ENCODE measurements at places on chromosomes 1 and 21.

- peak; percentile 29 for DNase-seq
These were observed 66.5 kb upstream of the PRKACB start for GRCh38 chr1:84077476-84078107.

DNA sequence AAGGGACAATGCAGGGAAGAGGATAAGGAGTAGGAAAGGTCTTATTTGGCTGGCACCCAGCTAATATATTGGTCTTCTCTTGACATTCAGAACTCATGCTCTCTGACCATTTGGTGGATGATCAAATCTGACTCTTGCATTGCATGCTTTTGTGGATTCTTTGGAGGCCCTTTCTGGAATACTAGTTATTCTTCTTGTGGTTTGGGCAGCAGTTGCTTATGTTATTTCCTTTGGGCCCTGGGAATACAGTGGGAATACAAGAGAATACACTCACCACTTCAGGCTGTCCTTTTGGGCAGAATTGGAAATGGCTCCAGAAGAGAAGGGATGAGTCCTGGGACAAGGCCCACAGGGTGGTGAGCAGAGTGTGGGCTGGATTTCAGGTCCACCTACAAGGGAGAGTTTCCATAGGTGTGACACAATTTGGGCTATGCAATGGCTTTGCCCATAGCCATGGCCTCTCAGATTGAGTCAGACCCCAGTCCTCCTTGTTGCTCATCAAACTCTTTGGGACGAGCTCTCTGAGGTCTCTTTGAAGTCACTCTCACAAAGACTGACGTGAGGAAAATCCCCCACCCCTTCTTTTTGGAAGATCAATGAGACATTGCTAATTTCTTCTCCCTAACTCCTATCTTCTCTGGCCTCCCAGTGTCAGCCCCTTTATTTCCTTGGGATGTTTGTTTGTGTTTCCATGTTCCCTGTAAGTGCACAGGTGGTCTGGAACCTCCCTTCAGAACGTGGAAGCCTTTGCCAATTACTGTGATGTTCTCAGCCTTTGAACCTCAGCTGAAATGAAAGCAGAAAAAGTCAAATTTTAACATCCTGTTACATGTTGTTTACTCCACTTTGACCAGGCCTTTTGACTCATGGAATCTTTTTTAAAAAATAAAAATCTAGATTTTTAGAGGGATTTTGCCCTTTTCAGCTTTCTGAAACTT lies 19.4 kb downstream of the HSD11B1 start:
- DNase-seq = peak; percentile 46

- DNase-seq = no peak
These were observed 28.9 kb upstream of the ACTN2 start for GRCh38 chr1:236657398-236657797.

DNA sequence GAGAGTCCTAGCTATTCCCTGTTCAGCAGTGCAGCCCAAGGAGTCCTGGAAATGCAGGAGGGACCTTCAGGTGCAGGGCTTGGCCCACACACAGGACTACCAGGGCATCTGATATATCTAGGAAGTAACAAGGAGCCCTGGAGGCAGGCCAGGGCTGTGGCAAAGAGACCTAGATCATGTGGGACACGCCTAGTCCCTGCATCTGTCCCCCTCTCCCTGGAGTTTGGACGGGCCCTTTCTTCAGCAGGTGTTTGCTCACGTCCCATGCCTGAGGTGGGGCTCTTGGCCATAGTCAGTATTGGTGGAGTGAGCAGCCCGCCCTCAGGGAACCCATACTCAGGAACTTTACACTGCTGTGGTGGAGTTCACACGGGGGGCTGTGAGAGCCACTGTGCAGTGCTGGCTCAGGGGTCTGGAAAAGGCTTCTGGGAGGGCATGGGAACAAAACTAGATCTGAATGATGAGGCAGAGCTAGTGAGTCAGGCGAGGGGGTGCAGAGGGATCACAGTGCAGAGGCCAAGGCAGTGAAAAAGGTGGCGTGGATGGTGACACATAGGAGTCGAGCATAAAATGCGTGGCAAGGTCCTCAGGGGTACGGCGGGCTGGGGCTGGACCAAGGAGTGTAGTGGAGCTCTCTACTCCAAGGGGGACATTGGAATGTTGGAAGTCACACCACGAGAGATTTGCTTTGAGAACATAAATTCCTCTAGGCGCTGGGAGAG lies 25.6 kb downstream of the TMEM53 start:
- no peak for DNase-seq

DNA sequence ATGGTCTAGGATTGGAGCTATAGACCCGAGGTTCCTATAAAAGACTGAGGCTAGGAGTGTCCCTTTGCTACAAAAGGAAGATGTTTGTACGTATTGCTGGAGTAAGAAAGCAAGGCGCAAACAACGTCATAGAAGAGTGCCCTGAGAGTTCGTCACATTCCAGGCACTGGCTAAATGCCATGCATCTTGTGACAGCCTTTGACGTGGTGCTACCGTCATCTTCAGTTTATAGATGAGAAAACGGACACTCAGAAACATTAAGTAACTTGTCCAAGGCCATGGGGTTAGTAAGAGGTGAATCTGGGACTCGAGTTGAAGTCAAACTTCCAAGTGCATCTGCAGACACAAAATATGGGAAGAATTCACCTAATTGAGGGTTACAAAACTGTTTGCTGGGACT lies 104.2 kb upstream of the SLC45A1 start:
- no peak for DNase-seq

- no peak for DNase-seq
These were observed 143.0 kb downstream of the FMN2 start for GRCh38 chr1:240234485-240235210.

GRCh38 chr1:147077081-147077480 lies 95.2 kb downstream of the PRKAB2 start:
- no peak for DNase-seq

DNA sequence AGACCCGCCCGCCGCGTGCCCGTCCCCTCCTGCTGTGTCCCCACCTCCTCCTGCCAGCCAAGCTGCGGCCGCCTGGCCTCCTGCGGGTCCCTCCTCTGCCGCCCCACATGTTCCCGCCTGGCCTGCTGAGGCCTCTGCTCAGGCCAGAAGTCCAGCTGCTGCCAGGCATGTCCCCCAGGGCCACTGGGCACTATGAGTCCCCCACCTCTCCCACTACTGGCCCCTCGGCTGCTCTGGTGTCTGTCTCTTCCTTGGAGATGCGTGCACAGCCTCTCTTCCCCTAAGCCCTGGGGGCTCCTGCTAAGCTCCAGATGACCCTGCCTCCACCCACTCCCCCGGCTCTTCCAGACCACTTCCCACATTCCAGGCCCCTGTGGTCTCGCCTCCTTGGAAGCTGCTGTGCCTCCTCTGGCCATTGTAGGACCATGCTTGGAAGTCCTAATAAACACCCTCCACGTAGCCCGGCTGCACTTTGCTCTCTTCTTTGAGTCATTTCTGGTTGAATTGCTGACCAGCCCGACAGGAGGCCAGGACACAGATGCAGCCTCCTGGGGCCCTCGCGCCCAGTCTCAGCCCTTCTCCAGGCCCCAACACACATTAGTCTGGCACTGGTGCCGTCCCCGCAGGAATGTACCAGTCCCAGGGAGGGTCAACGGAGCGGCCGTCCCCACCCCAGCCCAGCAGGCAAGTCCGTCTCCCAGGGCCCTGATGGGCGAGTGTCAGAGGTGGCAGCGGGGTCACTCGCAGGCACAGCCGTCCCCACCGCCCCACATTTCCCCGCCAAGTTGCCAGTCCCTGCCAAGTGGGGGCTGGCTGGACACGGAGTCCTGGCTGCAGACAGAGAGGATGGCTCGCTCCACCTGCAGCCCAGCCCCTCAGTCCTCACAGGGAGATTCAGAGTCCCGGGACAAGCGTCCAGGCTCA lies 1.1 kb downstream of the KRTAP10-12 start:
- DNase-seq = no peak

GRCh38 chr1:211518330-211519289 lies 26.6 kb upstream of the RD3 start:
- no peak for DNase-seq

DNA sequence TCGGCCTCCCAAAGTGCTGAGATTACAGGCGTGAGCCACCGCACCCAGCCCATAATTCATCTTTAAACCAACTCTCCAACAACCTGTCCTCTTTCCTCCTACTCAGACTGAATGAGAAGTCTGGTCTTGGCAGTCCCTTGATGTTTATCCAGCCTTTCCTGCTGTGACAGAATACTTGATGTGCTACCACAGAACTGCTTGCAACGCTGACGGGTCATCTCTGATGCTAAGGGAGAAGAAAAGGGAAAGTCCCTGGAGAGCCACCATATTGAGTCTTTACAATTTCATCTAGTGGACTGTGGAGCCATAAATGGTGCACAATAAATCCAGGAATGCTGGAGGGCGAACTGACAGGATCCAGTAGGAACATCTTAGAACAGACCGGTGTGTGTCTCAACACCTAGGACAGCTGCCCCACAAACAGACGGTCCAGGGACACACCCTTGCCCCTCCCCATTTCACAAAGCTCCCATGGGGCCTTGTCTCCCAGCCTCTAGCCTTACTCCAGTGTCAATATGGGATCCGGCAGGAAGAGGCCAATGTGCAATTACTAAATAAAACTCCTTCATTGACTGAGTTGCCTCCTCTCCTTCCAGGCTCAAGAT lies 30.7 kb downstream of the JAK1 start:
- DNase-seq = no peak

DNA sequence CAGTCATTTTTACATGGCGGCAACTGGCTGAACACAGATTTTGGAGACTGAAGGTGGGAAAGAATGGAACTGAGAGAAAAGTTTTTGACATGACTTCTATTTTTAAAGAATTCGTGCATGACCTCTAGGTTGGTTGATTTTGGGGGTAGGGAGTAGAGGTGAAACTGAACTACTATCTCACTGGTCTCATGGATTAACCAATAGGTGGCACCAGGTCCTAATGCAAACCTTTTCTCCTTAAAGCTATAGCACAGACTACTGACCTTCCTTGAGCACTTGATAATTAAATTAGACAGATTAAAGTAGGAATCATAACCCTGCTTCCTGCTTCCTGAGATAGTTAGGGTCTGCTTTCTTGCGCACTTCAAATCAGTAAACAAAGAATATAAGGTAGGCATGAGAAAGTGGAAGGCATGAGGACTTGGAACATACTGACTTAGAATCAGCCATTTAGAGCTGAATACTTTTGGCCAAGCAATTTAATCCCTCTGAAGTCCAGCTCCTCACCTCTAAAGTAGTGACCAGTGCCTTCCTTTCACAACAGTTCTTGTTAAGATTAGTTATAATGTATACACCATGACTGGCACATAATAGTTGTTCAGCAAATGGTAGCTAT lies 206.0 kb downstream of the CENPF start:
- no peak for DNase-seq

DNA sequence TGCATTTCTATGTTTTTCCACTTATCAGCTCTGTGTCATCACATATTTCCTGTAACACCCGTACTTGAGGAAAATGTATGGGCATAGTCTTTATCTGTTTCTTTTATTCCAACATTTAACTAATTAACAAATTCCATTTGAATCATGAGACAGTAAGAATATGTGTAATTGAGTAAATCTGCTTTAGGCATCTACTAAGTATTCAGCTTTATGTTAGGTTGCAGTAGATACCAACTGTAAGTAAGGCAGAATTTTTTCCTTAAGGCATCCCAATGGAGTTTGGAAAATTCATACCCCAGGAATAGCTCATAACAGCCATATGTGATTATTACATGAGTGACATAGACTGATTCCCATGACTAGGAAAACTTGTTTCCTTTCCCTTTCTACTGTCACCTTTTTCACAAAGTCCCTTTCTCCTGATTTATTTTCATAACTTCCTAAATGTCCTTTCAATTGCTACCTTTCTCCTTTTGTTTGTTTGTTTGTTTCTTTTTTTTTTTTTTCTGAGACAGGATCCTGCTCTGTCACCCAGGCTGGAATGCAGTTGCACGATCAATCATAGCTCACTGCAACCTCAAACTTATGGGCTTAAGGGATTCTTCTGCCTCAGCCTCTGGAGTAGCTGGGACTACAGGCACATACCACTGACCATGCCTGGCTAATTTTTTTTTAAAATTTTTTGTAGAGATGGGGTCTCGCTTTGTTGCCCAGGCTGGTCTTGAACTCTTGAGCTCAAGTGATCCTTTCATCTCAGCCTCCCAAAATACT lies 59.8 kb upstream of the CACYBP start:
- no peak for DNase-seq

DNA sequence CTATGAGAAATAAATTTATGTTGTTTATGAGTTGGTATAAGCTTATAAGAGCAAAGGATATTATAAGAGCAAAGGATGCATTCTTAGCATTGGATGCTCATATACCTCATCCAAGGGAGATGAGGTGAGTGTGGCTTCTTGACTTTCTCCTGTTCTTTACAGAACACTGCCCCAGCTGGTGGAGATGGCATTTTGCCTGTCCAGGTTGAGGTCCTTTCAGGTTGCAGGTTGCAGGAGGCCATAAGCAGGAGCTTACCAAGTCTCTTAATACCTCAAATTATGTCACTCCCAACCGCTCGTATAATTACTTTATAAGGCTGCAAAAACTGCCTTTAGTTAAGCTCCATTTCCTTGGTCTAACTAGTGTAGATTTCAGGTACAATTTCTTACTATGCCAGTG lies 66.7 kb downstream of the RPE65 start:
- no peak for DNase-seq

- no peak for DNase-seq
These were observed 34.3 kb upstream of the RAP1GAP start for GRCh38 chr1:21703318-21703963.

All from stimulated activated CD4-positive, alpha-beta T cell treated with anti-CD3 and anti-CD28 coated beads, TNF-alpha, amount 100 ng/mL, for 24 hours (primary cell).